Activated CD4-positive, alpha-beta T cell treated with anti-CD3 and anti-CD28 coated beads, Interleukin-2, amount 50 U/mL, for 4 hours (primary cell): ENCODE measurements at places on chromosomes 6 and 20.
A peak's percentile ranks its signal among the peaks of the same experiment; 100 is the strongest.

- DNase-seq: no peak
Observed at GRCh38 chr6:5102267-5102970, 17.3 kb downstream of the PPP1R3G start.

- DNase-seq: no peak
Observed at GRCh38 chr20:25216199-25216945, 20.9 kb downstream of the ENTPD6 start.

DNA sequence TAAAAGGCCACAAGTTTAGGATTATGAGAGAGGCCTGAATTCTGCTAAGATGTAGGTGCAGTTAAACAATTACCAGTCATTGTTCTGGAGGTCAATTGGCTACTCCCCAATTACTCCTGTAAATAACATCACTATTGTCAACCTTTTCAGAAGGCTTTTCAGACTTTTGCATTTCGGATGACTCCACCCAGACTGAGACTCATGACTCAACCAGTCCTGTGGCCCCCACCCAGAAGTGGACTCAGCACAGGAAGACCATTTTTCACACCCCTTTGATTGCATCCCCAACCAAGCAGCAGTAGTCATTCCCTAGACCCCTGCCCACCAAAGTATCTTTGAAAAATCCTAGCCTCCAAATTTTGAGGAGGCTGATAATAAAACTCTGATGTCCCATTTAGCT is 139.3 kb upstream of the SLC22A16 start:
- no peak for DNase-seq

DNA sequence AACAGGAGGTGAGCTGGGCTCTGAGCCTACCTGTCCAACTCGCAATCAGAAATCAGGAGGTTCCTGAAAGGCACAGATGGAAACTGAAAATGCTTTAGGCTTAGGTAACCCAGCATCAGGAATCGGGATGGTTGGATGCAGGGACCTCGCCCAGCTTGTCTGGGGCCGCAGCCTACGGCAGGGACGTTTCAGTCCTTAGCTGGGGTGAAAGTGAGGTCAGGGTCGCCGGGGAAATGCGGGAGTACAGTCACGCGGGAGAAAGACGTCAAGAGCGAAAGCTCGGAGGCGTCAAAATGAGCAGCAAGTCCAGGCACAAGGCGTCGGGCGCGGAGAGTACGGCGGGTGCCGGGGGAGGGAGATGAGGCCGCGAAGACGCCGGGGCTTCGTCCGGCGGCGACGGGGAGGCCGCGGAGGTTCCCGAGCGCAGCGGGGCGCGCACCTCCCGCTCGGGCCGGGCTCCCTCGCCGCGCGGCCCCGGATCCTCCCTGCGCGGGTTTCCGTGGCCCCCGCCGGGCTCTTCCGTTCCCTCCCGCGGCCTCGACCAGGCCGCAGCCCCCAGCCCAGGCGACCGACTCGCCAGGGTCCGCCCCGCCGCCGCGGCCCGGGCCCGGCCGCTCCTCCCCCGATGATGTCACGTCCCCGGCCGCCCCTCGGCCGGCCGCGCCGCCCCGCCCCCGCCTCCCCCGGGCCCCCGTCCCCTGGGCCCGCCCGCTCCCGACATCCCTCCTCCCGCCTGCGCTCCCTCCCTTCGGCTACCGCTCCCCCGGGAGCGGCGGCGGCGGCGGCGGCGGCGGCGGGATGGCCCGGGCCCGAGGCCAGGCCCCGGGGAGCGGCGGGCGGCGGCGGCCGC is at the start of gene EBF4:
EBF4 (plus strand) TSS at position 745 of the 850 bp plus-strand sequence. CDS start 866 bp downstream, outside the sequence.
- peak; percentile 18 for DNase-seq

- DNase-seq: no peak
Observed at GRCh38 chr6:108106261-108106660, 31.7 kb upstream of the OSTM1 start.
